ENCODE measurements at places on chromosomes 5 and 9. TPM values are rescaled to one million over a fixed set of nuclear protein-coding genes. Genes with fewer than 3 reads are reported as not detected.

MRRF gene
- 42.4 TPM for total RNA-seq

GRCh38 chr5:157476702-157477408, 16.8 kb downstream of the NIPAL4 start:
- DNase-seq: peak; percentile 31

- DNase-seq: no peak
Measured at GRCh38 chr9:91086657-91087461, 274.9 kb downstream of the AUH start.

FAM169A gene
- total RNA-seq: 11.6 TPM

SLC46A2 gene
- not detected for total RNA-seq

MARVELD2 gene
- total RNA-seq: 0.36 TPM

ADAM19 gene
- 11.3 TPM for total RNA-seq

SARDH gene
- 4.5 TPM for total RNA-seq

DNA sequence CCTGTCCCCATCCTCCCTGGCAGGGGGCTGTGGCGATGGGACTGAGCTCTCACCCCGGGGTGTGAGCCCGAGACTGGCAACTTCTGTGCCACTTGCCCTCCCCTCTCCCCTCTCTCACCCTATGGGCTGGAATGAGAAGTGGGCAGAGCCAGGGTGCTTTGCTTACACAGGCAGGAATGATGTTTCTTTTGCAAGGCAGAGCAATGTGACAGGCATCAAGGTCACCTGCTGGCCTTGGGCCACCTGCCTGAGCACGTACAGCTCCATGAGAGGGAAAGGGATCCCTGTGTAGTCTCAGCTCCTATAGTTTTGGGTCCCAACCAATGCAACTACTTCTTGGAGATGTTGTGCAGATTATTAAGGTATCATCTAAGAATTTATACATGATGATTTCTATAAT, 252.8 kb upstream of the DAP start:
- no peak for DNase-seq

GRCh38 chr9:24245988-24246387, 299.7 kb downstream of the IZUMO3 start:
- no peak for DNase-seq

DNA sequence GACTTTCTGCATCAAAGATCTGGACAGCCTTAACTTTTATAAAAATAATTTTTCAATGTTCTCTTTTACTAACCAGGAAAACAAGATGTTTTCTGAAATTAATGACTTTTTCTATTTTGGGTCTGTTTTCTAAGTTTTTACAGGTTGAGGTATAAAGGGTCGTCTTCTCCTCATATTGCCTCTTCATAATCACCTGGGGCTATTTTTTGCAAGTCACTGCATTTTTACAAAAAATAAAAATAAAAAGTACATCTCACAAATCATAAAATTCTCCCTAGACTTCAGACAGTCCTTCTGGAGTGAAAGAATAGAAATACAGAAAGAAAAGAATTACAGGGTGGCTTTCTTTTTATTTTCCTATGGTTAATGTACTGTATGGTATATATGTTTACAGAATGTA, 168.5 kb downstream of the PALM2AKAP2 start:
- DNase-seq: no peak

GRCh38 chr9:134214386-134214765, 50.0 kb upstream of the RNU6ATAC start:
- no peak for DNase-seq

KLF4 gene
- not detected for total RNA-seq

- no peak for DNase-seq
Measured at GRCh38 chr5:38712391-38712790, 133.4 kb upstream of the OSMR start.

GRCh38 chr9:6399071-6399470, 13.9 kb upstream of the UHRF2 start:
- no peak for DNase-seq

CAMK2A gene
- 0.59 TPM for total RNA-seq

ZNF454 gene
- 0.26 TPM for total RNA-seq

PTGDS gene
- total RNA-seq: not detected

ECSCR gene
- not detected for total RNA-seq

RFESD gene
- 3.4 TPM for total RNA-seq

All from neural crest cell (in vitro differentiated cells).